ENCODE measurements at places on chromosomes 11 and 22. TPM values are rescaled to one million over a fixed set of nuclear protein-coding genes. Genes with fewer than 3 reads are reported as not detected.

Gene ATG13
- 55.2 TPM for total RNA-seq

- DNase-seq: no peak
Measured at GRCh38 chr22:50471197-50471847, 3.5 kb downstream of the SBF1 start.

- DNase-seq: no peak
Measured at GRCh38 chr11:80048513-80048912, 607.7 kb upstream of the TENM4 start.

DNA sequence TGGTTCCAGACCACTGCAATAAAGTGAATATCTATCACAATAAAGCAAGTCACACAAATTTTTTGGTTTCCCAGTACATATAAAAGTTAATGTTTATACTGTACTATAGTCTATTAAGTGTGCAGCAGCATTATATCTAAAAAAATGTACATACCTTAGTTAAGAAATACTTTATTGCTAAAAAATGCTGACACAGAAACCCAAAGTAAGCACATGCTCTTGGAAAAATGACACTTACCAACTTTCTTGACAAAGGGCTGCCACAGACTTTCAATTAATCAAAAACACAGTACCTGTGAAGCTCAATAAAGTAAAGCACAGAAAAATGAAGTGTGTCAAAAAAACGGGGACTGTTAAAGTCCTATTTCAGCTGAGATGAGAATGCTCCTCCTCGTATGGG lies 16.9 kb downstream of the CABIN1 start:
- DNase-seq: no peak

DNA sequence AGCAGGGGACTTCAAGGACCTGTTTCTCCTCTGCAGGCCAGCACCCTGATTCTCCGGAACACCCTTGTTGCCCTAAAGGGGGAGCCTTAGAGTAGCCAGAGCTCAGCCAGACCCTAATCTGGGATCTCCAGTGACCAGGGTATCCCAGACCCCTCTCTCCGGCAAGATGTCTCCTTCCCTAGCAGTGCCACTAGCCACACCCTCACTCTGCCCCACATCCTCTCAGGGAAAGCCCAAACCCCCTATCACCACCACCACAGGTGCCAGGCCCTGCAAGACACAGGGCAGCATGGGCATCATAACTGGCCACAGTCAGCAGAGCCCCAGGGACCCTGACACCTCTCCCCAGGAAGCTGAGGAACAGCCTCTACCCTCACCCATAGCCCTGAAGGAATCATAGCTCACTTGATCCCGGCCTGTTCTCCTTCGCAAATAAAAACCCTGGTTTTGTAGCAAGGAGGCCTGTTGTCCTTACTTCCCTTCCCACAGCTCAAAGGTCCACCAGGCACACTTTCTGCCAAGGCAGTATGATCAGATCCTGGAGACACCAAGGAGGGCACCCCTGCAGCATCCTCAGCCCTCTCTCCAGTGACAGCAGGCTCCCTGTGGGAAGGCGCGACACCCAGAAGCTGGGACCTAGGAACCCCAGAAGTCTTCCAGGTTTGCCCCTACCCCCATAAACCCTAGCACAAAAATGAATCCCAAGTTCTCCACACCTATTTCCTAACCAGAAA lies 4.6 kb downstream of the CFL1 start:
- no peak for DNase-seq

All from hematopoietic multipotent progenitor cell (in vitro differentiated cells).